HuH-7.5 (cell line): ENCODE measurements at places on chromosomes 16 and 17.

DNA sequence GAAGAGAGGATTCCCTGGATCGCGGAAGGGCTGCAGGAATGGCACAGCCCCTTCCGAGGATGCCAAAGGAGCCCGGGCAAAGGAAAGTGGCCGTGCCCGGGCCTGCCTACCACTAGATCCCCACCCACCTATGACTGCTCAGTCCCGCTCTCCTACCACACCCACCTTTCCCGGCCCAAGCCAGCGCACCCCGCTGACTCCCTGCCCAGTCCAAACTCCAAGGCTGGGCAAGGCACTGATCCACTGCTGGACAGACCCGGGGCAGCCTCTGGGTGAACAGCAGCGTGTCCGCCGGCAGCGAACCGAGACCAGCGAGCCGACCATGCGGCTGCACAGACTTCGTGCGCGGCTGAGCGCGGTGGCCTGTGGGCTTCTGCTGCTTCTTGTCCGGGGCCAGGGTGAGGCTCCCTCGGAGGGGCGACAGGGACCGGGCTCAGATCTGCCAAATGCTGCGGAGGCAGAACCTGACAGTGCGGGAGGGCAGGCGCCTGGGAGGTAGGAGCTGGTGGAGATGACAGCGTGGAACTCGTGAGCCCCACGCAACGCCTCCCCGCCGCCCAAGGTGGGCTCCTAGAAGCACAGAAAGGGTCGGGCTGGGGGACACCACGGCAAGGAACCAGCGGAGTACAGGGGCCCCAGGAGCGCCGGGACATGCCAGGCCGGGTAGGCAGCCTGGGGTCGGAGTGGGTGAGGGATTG, at the start of gene CES2:
Gene CES2 (plus strand): TSS at position 203 of the 698 bp plus-strand sequence. CDS start 120 bp downstream, at position 323.
- no peak for DNase-seq

DNA sequence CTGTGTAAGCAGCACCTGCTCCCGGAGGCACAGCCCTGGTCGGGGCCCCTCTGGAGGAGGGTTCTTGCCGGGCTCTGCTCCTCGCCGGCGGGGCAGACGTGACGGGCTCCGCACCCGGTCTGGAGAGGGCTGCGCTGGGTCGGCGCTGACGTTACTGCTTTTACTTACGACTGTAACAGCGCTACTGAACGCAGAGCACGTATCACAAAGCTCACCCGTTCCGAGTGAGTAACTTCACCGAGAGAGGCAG, 1.3 kb upstream of the RAB40C start:
- DNase-seq, result no peak

- no peak for DNase-seq
These were observed 85.2 kb upstream of the HSBP1 start for GRCh38 chr16:83722456-83723183.

- peak; percentile 66 for DNase-seq
These were observed 9.0 kb upstream of the CDH5 start for GRCh38 chr16:66357523-66357928.

DNA sequence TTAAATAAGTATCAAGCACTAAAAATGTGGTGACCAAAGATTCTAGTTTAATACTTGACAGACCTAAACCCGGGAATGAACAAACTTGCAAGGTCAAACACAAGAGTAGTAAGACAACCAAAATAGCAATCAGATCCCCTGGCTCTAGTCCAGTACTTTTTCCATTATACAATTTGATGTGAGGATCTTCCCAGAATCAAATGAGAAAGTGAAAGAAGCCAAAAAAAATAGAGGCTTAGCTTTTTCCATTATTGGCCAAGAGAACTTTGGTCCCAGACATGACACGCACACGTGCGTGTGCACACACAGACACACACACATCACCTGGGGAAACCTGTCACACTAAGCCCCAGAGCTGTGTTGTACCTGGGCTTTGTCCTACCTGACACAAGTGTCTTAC, 300.6 kb upstream of the CDH5 start:
- DNase-seq, result no peak

DNA sequence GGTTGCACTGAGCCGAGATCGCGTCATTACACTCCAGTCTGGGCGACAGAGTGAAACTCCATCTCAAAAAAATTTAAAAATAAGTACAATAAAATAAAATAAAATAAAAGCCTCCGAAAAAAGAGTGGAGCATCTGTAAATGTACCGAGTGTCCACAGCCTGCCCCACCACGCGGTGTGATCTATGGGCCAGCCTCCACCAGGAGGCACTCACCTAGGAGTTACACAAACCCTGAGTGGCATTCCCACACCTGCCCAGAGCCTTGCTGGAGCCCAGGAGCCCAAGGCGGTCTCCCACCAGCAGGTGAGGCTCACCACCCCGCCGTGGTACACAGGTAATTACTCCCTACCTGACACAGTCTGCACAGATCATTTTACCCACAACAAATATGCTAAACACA, 183.2 kb downstream of the ZNF423 start:
- DNase-seq, result no peak

DNA sequence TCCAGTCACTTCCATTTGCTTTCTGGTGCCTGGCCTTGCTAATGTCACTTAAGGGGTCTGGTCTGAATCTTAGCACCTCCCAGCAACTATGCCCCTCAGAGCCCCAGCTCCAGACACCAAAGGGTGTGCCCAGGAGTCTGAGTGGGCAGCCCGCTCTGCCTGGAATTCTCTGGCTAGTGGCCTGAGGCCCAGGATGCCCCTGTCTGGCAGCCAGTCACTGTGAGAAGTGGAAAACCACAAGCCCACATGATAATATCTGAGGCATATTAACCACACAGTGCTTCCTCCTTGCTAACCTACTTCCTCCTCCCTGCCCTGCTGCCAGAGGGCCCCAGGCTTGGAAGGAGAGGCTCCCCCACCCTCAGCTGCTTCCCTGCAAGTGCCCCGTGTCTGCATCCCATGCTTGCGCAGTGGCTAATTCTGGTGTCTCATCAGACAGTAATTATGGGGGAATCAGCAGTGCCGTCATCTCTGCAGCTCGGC, 14.0 kb downstream of the SRCIN1 start:
- DNase-seq, result no peak

DNA sequence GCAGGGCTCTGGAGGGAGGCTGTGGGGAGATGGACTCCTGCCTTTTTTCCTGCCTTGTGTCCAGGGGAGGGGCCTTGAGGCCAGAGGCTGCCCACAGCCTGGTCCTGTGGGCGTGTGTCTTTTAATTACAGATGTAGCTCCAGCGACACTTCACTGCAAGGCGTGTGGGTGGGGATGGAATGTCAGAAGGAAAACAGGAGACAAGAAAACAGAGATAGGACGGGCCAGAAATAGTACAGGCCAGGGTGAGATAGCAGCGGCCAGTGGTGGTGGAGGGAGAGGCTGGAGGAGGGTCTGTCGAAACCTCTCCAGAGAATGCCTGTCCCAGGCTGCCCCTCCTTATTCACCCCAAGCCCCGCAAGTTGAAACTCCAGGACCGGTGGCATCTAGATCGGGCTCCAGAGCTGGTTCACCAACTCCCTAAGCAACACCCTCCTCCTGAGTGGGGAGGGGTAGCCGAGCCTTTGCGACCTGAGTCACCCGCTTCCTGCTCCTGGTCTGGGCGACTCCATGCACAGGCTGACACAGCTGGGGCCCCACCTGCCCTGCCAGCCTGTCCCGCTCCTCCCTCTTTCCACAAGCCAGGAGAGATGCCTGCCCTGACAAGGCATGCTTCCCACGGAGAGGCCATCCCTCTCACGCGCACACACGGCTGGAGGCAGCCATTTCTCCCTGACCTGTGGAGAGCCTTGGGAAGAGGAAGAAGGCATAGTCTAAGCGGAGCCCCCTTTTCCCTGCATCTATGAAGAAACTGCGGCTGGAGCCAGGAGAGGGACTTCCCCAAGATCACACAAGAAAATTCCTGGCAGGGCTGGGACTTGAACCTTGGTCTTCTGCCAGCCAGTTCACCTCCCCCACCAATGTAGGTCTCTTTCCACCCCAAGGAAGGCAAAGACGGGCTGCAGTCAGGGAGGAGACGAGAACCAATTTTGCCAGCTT, 6.6 kb upstream of the JUP start:
- peak; percentile 32 for DNase-seq

GRCh38 chr16:10831894-10832886, 13.6 kb upstream of the TVP23A start:
- no peak for DNase-seq

DNA sequence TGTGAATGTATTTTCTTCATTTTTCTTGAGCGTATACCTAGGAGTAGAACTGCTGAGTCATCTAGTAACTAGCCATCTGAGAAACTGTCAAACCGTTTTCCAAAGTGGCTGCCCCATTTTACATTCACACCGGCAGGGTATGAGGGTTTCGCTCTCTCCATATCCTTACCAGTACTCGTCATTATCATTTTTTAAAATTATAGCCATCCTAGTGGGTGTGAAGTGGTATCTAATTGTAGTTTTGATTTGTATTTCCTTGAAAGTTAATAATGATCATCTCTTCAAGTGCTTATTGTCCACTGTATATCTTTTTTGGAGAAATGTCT, 6.0 kb downstream of the RNF157 start:
- no peak for DNase-seq

DNA sequence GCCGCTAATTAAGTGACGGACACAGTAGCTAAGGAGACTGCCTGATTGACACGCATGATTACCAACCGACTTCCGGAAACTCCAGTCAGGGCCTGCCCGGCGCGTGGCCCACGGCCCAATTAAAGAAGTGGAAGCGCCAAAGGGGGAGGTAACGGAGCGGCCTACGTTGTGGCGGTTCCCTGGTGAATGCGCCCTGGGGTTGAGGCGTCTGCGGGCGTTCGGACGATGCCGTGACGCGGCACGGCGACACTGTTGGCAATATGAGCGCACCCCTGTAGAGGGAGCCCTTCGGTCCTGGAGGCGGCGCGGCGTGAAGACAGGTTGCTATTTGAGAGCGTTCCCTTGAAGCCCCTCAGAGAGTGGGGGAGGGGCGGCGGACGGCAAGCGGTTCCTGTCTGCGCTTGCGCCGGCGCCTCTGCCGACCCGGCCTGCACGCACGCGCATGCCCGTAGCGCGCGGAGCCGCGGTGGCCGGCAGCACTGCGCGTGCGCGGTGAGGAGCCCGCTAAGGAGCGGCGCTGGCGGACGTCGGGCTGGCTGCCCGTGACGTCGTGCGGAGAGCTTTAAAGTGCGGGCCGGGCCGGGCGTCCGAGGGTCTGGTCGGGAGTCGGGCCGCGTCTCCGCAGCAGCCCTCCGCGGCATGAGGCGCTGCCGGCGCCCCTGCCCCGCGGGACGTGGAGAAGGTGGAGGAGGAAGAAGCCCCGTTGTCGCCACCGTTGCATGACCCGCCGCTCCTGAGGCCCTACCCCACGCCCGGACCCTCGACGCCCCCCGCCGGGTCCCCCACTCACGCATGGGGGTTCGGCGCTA, at the start of gene ALKBH5:
Gene ALKBH5 (plus strand): TSS at position 495 of the 809 bp plus-strand sequence. CDS start 416 bp downstream, outside the sequence.
- DNase-seq, result peak; percentile 97

GRCh38 chr16:1729445-1729844, 23.4 kb downstream of the MAPK8IP3 start:
- DNase-seq, result no peak

DNA sequence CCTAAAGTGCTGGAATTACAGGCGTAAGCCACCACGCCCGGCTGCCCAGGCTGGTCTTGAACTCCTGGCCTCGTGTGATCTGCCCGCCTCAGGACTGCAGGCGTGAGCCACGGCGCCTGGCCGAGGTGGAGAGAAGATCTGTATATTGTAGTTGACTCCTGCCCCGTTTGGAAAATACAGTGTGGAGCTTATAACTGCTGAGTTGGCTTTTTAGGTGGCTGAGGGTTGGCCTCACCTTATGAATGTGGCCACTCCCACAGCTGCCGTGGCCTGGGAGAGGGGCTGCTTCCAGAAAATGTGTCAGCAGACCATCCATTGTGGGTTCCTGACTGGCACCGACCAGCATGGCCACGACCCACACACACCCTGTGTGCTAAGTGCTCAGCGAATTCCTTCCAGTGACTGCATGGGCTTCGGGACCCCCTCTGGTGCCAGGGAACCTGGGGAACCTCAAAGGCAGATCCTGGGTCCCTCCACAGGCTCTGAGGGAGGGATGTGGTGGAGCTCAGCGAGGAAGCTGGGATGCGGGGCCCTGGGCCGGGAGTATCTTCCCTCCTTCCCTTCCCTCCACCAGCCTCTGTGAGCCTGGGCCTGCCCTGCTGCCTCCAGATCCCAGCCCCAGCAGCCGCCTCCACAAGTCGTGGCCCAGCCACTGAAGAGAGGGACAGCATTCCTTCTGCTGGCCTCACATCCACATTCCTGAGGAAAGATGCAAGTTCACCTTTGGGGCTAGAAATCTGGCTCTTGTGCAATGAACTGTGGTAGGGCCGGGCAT, 10.9 kb upstream of the RAB11FIP3 start:
- DNase-seq, result no peak

DNA sequence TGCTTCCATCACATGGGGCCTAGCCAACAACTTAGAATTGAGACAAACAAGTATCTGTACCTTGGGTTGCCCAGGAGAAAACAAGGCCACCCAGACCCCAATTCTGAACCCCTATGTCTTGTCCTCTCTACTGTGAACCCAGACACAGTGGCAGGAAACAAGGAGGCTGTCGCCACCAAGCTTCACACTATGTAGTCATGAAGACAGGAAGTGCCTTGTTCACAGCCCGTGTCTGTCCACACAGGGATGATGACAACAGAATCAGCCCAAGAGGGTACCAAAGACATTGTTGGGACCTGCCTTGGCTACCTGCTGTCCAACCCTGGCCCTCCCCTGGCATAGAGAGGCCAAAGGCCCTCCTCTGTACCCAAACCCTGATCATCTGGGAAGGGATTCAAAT, 84.8 kb downstream of the CDYL2 start:
- no peak for DNase-seq

GRCh38 chr16:74759564-74759963, 15.1 kb downstream of the FA2H start:
- DNase-seq, result peak; percentile 2

GRCh38 chr17:38508954-38509771, 80.9 kb downstream of the ARHGAP23 start:
- peak; percentile 91 for DNase-seq

DNA sequence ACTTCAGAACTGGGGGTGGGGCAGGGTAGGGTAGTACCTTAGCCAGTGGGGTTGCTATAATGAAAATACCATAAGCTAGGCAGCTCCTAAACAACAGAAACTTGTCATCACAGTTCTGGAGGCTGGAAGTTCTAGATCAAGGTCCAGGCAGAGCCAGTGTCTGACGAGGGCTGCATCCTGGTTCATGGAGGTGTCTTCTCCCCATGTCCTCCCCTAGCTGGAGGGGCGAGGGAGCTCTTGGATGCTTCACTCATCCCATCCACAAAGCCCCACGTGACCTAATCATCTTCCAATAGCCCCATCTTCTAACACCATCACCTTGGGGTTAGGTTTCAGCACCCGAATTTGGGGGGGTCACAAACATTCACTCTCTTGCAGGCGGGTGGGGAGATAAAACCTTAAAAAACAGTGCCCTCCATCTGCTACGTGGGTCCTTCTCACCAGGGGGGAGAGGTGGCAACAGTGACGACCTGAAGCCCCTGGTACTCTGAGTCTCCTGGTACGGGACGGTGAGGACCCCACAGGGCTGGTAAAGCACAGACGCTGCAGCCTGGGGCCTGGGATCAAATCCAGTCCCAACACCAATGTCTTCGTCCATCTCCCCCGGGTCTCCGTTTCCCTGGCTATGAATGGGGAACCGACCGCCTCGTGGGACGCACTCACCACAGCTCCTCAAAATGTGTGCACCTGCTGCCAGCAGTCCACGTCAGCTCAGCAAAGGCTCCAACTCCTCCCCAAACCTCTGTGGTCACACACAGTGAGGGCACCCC, 22.8 kb downstream of the RAB40B start:
- no peak for DNase-seq

GRCh38 chr16:1778200-1779179, 3.9 kb downstream of the SPSB3 start:
- DNase-seq, result no peak

- DNase-seq, result peak; percentile 68
These were observed at the start of gene SLC46A1 for GRCh38 chr17:28405632-28406472. Gene SLC46A1, minus strand, starts transcription at chr17:28406212. Its CDS starts 98 bp downstream, at chr17:28406114.

- DNase-seq, result peak; percentile 66
These were observed 35.1 kb upstream of the SLC38A10 start for GRCh38 chr17:81329927-81330883.
